ENCODE measurements at places on chromosomes 7 and 10.
A peak's percentile ranks its signal among the peaks of the same experiment; 100 is the strongest.

DNA sequence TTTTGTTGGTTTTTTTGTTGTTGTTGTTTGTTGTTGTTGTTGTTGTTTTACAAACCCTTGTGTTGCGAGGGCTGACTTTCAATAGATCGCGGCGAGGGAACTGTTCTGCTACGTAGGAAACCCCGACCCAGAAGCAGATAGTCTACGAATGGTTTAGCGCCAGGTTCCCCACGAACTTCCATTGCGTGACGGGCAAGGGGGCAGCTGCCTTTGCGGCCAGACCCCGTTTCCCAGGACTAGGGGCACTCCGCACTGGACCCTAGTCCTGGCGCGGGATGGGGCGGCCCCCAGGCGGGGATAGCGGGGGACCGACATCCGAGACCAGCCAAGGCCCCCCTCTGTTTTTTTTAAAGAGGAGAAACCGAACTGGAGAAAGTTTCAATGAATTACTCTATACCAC lies 119.6 kb downstream of the LRRTM3 start:
- no peak for DNase-seq

DNA sequence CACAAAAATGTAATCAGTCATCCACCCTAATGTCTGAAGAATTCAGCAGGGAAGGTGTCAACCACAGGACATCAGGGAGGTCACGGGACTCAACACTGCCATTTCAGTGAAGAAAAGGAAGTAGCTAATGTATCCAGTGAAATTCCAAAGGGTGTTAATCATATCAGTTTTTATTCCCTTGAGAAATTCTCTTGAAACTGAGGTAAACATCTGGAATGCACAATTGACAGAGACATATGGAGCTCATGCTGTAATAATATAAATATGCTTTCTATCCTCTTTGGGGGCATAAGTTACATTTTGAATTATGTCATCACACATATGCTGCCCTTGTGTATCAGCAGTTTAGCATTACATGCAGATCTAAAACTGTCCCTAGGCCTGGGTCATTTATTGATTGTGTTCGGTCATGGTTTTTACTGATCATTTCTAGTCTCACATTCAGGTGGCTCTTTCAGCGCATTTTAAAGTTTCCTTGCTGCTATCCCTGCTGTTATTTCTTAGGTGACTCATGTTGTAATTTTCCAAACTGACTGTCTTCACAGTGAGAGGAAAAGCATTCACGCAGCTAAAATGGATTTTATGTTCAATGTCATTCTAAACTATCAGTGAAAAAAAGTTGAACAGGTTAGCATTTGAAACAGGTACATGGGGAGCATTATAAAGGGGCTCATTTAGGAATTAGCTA lies 273.9 kb downstream of the TSPAN12 start:
- no peak for DNase-seq

GRCh38 chr7:48380921-48381320 lies 209.7 kb downstream of the ABCA13 start:
- DNase-seq: no peak

DNA sequence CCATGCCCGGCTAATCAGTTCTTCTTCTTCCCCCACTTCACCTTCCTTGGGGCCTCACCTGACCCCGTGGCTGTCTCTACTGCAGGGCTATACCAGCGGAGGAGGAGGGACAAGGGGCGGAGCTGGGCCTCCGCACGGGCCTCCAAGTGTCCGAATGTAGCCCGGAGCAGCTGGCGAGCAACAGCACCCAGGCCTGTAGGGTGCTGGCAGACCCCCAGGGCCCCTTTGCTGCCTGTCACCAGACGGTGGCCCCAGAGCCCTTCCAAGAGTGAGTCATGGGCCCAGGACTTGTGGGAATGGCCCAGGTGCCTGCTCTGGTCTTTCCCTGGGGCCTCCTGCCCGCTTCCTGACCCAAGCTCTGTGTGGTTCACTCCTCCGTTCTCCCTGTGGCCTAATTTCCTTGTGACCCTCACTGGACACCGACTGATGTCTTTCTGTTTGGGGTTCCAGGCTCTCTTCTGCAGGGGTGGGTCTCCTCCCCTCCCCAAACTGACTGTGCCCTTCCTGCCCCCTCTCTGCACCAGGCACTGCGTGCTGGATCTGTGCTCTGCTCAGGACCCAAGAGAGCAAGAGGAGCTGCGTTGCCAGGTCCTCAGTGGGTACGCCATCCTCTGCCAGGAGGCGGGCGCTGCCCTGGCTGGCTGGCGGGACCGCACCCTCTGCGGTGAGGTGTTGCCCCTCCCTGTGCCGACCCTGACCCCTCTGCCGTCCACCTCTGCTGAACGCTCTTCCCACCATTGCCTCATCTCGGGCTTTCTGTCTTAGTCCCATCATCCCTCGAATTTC lies 35.2 kb downstream of the EPHB4 start:
- no peak for DNase-seq

GRCh38 chr10:56586461-56586891 lies 225.4 kb upstream of the ZWINT start:
- DNase-seq: peak; percentile 61

- peak; percentile 88 for DNase-seq
These were observed 9.5 kb downstream of the ANKRD1 start for GRCh38 chr10:90911133-90912051.

GRCh38 chr7:73880755-73881328 lies 19.9 kb downstream of the TMEM270 start:
- no peak for DNase-seq

GRCh38 chr10:19728376-19728775 lies 87.9 kb upstream of the PLXDC2 start:
- no peak for DNase-seq
